Fibroblast of skin of left quadriceps (primary cell): ENCODE measurements at places on chromosomes 16 and 17.

- no peak for DNase-seq
Observed at GRCh38 chr17:152860-153420, 15.6 kb downstream of the SCGB1C2 start.

DNA sequence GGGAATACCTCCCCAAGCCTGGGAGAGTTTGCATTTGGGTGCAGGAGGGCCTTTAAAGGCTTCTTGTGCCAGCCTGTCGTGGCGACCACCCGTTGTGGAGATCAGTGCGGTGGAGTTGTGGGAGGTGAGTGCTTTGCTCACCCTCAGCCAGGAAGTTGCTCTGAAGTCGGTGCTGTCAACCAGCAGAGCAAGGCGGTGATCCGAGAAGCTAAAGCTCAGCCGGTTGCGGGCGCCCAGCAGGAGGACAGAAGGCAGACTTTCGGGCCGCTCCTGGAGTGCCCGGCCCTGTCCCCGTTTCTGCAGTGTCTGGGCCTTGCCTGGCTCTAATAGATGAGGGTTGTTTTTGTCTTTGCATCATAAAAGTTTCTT lies 1.4 kb downstream of the UBE2I start:
- no peak for DNase-seq

DNA sequence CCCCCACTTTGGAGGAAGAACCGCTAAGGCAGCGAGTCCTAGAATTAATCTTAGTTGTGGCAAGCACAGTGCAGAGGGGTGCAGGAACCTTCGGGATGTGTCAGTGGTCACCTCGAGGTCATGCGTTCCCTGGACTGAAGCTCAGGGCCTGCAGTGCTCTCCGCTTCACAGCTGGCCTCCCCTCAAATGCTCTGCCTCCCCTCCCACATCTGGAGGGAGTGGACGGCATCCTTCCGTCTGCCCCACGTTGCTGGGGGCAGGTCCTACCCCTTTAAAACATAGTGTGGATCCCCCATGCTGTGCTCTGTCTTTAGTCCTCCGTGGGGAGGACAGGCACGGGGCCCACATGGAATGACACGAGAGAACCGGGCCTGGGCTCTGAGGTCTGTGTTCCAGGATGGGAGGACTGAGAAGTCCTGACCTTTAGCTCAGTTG lies 99.5 kb upstream of the CDC42EP4 start:
- no peak for DNase-seq

DNA sequence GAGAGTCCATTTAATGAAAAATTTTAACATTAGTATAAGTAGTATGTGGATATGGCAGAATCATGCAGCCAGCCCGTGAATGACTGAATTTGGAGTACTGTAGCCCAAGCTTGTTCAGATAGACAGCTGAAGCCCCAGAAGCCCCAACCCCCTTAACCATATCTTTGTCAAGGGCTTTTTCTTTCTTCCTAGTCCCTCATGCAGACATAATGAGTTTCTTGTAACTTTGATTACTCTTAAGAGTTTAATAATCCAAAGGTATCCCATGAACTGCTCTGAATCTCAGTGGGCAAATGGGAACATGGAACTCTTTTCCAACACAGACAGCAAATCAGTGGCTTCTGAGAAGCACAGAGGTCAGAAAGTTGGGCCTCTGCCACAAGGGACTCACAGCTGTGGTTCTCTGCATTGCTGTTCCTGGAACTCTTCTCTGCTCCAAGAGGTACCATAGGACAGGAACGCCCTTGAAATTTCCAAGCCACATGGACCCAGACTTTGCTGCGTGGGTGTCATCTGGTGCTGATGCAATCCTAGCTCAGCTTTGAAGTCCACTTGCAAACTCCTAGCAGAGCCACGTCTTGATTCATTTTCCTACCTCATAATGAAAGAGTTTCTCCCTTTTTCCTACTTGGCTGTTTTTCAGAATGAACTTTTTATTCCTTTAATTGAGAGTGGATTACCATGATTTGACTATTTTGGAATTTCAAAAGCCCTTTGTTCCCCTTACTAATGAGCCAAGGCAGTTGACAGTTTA lies 18.1 kb downstream of the LYRM1 start:
- no peak for DNase-seq

DNA sequence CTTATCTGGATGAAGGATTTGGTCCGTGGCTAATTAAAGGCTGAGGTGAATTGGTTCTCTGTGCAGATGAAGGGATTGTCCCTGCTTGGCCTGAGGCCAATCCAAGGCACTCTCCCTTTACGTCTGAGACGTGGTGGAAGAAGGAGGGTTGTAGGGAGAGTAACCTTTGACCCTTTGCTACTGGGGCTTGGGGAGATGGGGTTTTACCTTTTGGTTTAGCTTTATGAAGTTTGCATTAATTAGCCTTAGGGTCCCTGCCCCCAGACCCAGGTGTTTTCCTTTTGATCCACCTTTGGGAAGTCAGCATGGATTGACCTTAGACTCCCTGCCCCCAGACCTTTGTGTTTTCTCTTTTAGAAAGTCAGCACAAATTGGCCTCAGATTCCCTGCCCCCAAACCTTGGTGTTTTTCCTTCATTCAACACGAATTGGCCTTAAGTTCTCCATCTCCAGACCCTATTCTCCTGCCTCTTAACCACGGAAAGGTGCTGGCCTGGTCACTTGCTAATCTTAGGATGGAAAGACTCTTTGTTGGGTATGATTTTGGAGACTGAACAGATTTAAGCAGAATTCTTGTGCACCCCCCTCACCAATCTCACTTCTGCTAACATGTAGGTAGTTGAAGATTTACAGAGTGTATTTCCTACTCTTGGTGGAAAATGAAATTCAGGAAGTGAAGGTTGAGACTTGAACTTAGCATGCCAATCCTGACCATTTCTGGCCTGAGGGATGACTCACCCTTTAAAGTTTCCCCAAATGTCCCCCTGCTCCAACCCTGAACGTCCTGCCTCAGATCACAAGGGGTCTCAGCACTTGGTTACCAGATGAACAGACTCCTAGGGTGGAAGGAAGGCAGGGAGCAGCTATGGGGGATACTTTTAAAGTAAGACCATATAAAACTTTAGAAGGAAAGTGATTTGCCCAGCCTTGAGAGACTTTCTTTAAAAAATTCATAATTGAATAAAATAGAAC lies 23.1 kb upstream of the MMD start:
- DNase-seq = no peak

GRCh38 chr17:63413128-63413527 lies 33.0 kb downstream of the CYB561 start:
- DNase-seq = no peak

DNA sequence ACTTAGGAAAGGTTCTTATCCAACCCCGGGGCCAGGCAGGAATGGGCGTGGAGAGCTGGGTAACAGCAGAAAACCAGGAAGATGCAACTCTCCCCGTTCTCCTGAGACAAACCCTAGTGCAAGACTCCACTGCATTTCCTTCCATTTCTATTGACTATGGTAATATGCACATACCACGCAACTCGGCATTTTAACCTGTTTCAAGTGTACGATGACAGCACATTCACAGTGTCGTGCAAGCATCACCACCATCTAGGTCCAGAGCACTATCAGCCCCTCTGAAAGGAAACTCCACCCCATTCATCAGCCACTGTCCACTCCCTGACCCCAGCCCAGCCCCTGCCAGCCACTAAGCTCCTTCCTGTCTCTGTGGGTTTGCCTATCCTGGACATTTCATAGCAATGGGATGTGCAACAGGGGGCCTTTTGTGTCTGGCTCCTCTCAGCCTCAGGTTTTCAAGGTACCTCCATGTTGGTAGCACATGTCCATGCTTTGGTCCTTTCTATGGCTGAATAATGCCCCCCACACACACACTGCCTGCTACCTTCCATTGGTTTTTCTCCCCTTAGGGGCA lies 441.9 kb downstream of the SOX9 start:
- no peak for DNase-seq

DNA sequence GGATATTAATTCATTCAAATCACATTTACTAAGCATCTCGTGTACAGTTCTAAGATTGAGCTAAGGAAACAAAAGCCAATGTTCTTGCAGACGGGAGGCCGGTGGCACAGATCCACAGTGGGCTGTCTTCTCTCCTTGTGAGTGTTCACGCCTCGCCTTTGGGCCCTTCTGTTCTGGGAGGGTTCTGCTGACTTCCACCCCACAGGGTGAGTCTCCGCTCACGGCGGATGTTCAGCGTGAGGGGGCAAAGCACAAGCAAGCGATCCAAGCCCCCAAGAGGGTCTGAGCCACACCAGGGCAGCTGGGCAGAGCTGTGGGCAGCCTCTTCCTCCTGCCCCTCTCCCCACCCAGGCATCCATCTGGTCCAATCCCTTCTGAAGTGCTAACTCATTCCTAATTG lies 84.3 kb upstream of the DOC2B start:
- DNase-seq = no peak

DNA sequence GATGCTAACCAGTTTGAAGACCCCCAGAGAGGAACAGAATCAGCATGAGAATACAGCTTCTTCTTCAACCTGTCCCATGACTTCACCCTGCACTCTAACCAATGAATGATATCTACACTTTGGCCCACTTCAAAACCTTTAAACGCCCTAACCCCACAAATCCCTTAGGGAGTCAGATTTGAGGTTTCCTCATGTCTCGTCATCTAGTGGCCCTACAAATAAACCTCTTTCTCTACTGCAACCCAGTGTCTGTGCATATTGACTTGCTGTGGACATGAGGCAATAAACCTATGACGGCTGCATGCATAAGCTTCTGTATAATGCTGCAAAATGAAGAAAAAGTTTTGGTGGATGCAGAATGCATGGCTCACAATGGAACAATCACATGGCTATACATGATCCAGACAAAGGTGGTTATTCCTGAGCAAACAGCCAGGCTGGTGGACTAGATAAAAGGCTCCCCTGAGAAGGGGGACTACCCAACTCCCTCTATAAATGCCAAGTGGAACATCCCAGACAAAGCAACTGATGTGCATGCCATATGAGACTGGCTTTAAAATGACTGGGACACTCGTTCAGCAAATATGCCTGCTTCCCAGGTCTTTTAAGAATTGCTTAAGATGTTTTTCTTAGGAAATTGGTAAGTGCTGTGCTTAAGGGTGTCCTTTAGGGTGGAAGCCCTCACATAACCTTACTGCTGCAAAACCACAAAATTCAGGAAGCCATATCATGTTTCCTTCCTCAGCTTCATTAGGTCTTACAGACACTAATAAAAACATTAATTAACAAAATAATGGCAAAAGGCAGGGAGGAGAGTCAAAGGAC lies 12.2 kb downstream of the N4BP1 start:
- no peak for DNase-seq

DNA sequence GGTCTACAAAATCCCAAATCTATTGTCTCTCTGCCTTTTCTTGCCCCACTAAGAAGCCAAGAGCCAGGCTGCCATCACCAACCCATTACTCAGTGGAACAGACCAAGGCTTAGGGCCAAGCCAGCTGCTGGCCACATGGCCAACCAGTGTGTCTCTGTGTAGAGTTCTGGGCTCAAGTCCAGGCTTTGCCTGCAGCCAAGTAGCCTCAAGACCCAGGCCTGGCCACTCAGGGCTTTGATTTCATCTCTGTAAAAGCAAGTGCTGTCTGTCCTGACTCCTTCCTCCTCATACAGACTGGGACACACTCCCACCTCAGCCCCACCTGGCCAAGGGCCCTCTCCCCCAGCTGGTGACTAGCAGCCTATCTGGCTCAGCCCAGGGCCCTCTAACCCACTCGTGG lies 14.6 kb downstream of the SREBF1 start:
- DNase-seq = no peak
